Uterine smooth muscle cell (primary cell): ENCODE measurements at places on chromosomes 13 and 19. TPM values are rescaled to one million over a fixed set of nuclear protein-coding genes. Genes with fewer than 3 reads are reported as not detected.

The CSNK1A1L gene
- not detected in 2 replicates for total RNA-seq

The SERPINE3 gene
- total RNA-seq = under 0.01 TPM in 2 replicates

The LPAR6 gene
- 7.4 and 14.2 TPM in 2 replicates for total RNA-seq

The SIGLEC6 gene
- total RNA-seq = 0.11 TPM in 1 of 2 replicates, not detected in the other

The DAND5 gene
- 0.12 TPM in 1 of 2 replicates, not detected in the other for total RNA-seq

The TUBGCP3 gene
- total RNA-seq = 17.9 and 28.9 TPM in 2 replicates

The PCSK4 gene
- total RNA-seq = 2.3 and 4.4 TPM in 2 replicates

The SIGLEC8 gene
- not detected in 2 replicates for total RNA-seq
